ENCODE measurements at places on chromosomes 7 and 10.

DNA sequence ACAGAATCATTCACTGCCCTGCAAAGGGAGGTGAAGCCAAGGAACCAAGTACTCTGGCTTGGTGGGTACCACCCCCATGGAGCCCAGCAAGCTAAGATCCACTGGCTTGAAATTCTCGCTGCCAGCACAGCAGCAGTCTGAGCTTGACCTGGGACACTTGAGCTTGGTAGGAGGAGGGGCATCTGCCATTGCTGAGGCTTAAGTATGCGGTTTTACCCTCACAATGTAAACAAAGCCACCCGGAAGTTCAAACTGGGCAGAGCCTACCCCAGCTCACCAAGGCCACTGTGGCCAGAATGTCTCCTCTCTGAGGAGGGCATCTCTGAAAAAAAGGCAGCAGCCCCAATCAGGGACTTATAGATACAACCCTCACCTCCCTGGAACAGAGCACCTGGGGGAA is 1050.0 kb upstream of the GHITM start:
- DNase-seq, result no peak

GRCh38 chr7:95623788-95624187 is 27.5 kb upstream of the PDK4 start:
- no peak for DNase-seq

- no peak for DNase-seq
Measured at GRCh38 chr7:116324582-116324981, 114.2 kb downstream of the TES start.

- DNase-seq, result no peak
Measured at GRCh38 chr7:157482025-157482424, 145.2 kb downstream of the DNAJB6 start.
